Kidney (tissue), 22 donors: ENCODE measurements at places on chromosomes 11 and 22. TPM values are rescaled to one million over a fixed set of nuclear protein-coding genes. Genes with fewer than 3 reads are reported as not detected.

Gene CHRM4
- polyA plus RNA-seq: not detected

Gene C11orf87
- polyA plus RNA-seq: not detected

Gene SGSM1
- 3.6 TPM for polyA plus RNA-seq

Gene NAGA
- 27.0 TPM for polyA plus RNA-seq

Gene GAL3ST3
- polyA plus RNA-seq: 7.6 TPM

Gene SCGB1C1
- polyA plus RNA-seq: not detected

Gene WBP2NL
- polyA plus RNA-seq: 0.84 TPM

Gene MS4A3
- not detected for polyA plus RNA-seq

Gene INSC
- 1.3 TPM for polyA plus RNA-seq

Gene EI24
- polyA plus RNA-seq: 63.3 TPM

Gene ANO9
- polyA plus RNA-seq: 11.3 TPM

Gene POU2AF2
- polyA plus RNA-seq: not detected

Gene PIH1D2
- 6.6 TPM for polyA plus RNA-seq

Gene MOGAT2
- 1.1 TPM for polyA plus RNA-seq

Gene HEPN1
- polyA plus RNA-seq: not detected

Gene SC5D
- polyA plus RNA-seq: 43.3 TPM
